ENCODE measurements at places on chromosomes 11 and 22. TPM values are rescaled to one million over a fixed set of nuclear protein-coding genes. Genes with fewer than 3 reads are reported as not detected.

Gene RCOR2
- total RNA-seq = 0.23 TPM

Gene CCDC157
- total RNA-seq = 2.6 TPM

Gene RBMXL2
- not detected for total RNA-seq

Gene ARSA
- total RNA-seq = 40.4 TPM

Gene FAM227A
- total RNA-seq = 1.4 TPM

Gene GAB4
- total RNA-seq = not detected

Gene SMIM35
- not detected for total RNA-seq

Gene C11orf16
- not detected for total RNA-seq

- no peak for DNase-seq
These were observed 51.0 kb upstream of the CSNK2A3 start for GRCh38 chr11:11403763-11404725.

DNA sequence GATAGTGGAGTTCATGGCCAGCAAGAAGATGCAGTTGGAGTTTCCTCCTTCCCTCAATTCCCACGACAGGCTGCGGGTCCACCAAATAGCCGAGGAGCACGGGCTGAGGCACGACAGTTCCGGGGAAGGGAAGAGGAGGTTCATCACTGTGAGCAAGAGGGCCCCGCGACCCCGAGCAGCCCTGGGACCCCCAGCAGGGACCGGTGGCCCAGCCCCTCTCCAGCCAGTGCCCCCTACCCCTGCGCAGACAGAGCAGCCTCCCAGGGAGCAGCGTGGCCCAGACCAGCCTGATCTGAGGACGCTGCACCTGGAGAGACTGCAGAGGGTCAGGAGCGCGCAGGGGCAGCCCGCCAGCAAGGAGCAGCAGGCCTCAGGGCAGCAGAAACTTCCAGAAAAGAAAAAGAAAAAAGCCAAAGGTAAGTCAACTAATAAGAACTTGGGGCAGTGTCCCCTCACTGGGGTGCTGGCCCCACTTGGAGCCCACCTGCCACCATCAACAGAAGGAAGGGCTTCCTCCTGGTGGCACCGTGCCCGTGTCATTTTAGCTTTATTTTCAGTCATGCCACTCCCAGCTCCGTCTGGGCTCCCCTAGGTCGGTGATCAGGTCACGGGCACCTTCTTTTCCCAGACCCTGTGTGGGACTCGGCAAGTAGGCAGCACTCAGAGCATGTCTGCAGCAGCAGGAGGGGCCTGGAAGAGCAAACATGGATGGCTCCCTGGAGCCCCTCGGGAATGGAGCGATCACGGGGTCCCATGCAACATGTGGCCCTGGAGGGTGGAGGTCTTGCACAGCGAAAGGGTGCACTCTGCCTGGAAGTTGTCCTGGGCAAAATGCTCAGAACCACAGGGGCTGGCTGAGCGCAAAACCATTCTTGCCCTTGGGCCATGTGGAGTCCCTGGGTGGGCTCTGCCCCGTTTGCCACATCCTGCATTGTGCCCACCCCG, 33.3 kb downstream of the IGHMBP2 start:
- DNase-seq = no peak

DNA sequence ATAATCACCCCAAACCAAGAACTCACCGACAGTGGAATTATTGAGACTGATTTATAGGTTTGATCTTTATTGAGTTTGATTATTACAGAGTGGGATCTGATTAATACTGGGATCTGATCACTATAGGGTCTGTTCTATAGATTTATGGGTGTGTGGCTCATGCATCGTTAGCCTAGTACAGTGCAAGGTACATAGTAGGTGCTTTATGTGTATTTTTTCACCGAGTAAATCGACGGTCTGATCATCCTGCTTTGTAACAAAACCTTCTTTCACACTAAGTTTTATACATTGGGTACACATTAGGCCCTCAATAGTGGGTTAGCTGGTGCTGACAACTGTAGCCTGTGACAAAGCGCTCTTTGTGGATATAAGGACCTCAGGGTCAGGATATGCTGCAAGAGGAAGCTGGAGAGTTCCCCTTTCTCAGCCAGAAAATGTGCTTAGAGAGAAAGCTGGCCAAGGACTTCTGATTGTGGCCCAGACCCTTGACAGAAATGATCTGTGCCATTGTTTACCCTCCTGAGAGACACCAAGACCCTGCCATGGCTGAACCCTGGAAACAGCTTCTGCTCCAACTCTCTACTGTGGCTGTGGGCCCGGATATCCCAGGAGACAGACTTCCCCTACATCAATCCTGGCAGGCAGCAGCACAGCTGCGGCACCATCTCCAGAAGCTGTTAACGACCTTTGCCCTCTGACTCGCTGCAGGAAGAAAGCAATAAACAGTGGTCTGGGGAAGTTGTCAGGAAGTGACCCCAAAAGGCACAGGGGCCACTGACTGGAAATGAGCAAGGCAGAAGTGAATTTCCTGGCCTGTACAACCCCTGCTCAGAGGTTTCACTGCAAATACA, 16.1 kb upstream of the TPP1 start:
- DNase-seq = peak; percentile 86

GRCh38 chr11:103584021-103584420, 452.4 kb upstream of the DDI1 start:
- DNase-seq = no peak

GRCh38 chr22:27298332-27298731, 503.2 kb downstream of the MN1 start:
- no peak for DNase-seq

DNA sequence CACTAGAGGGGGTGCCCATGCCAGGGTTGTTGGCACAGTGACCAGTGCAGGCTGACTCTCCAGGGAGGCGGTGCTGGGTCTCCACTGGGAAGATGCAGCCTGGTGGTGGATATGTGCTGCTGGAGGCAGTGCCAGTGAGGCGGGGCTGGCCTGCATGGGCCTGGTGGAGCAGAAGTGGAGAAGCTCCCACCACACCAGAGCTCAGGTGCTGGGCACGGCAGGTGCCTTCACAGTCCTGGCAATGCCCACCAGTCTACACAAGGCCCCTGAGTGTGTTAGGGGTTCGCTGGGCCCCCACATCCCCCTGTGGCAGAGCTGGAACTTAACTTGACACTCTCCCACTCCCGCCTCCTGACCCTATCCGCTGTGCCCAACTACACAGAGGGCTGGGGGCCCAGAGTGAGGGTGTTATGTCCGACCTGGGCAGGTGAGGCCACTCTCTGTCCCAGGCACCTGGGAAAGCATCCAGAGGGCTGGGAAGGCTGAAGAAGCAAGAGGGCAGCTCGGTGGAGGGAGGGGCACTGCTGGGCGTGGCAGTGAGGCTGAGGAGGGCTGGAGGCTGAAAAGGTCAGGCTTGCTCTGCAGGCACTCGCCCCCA, 102.4 kb upstream of the B3GAT1 start:
- no peak for DNase-seq

- DNase-seq = peak; percentile 48
These were observed 195.0 kb downstream of the KIF18A start for GRCh38 chr11:27912916-27913315.

DNA sequence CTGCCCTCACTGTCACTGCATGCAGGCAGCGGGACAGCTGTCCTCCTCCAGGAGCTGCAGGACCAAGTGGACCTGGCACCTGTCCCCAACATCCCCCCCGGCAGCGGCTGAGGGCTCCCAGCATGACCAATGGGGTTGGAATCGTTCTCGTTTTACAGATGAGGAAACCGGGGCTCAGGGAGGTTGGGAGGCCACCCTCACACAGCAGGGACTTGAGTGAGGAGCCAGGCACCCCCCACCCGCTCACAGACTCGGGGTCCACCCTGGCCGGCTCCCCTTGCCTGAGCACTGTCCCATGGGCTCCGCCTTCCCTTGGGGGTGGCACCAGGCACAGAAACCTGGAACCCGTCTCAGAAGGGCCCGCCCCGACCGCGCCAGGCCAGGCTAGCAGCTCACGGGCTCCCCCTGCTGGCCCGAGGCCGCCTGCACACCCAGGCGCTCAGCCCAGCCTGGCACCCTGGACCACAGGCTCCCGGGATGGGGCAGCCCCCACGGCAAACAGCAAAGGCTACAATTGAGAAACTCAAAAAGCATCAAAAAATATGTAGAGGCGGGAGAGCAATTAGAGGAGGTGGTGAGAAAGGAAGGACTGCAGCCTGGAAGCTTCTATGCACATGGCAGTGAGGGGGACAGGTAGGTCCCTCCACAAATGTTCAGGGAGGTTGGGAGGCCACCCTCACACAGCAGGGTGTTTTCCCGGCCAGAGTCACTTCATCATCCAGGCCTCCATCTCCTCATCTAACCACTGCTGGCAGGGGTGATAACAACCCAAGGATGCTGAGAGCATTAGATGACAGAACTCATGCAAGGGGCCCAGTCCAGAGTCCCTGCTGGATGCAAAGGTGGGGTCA, 12.8 kb downstream of the MACROD1 start:
- DNase-seq = peak; percentile 21

- peak; percentile 19 for DNase-seq
These were observed 7.9 kb downstream of the GRAP2 start for GRCh38 chr22:39908737-39909136.

- peak; percentile 69 for DNase-seq
These were observed at the start of gene MICALL1 for GRCh38 chr22:37905534-37906363. TSS of gene MICALL1 (plus strand) at chr22:37906297. CDS start at chr22:37906423, 126 bp downstream.

- no peak for DNase-seq
These were observed 155.1 kb upstream of the SOX6 start for GRCh38 chr11:16511116-16512114.

GRCh38 chr11:2084721-2085120, 54.5 kb downstream of the IGF2 start:
- no peak for DNase-seq

DNA sequence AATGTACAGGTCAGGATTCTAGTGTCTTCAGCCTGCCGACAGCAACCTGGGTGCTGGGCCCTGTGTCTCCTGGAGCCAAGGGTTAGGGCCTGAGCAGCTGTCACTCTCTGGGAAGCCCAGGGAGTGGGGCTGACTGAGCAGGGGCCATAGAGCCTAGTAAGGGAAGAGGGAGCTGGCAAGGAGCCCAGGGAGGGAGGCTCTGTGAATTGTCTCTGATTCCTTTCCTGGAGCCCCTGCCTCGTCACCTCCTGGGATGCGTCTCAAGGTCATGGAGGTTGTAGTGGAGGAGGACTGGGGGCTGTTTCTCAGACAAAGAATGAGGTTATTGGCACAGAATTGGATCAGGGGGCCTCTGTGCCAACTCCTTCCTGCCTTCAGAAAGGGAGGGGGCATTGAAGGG, 11.8 kb downstream of the SOX10 start:
- DNase-seq = no peak

DNA sequence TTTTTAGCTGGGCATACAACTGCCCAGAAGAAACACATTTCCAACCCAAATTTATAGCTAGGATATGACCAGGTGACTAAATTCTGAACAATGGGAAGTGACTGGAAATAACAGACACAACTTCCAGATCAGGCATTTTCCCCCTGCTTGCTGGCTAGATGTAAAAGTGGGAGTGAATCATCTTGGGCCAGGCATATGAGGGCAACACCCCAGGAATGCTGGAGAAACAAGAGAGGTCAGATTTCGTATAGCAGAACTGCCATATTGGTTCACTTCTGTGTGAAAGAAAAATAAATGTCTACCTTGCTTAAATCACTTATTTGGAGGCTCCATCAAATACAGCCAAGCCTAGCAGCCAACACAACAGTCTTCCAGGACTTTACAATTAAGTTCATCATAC, 7.4 kb downstream of the ATL3 start:
- peak; percentile 80 for DNase-seq

- no peak for DNase-seq
These were observed 64.9 kb upstream of the PAX6 start for GRCh38 chr11:31875866-31876560.

DNA sequence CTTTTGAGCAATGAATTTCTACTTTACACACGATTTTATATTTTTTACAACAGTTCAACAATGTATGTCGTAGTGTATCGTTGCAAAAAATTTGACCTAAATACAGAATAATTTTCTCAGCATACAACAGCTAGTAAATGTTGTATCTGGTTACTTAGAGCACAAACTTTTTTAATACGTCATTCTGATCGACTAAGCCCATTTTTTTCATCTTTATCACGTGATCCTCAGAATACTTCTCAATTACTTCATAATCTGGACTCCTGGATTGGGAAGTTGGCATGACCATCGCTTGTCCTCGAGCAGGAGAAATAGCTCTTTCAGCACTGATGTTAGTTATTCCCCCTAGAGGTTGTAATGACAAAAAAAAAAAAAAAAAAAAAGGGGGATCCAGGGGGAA, 16.6 kb downstream of the OR51L1 start:
- no peak for DNase-seq

DNA sequence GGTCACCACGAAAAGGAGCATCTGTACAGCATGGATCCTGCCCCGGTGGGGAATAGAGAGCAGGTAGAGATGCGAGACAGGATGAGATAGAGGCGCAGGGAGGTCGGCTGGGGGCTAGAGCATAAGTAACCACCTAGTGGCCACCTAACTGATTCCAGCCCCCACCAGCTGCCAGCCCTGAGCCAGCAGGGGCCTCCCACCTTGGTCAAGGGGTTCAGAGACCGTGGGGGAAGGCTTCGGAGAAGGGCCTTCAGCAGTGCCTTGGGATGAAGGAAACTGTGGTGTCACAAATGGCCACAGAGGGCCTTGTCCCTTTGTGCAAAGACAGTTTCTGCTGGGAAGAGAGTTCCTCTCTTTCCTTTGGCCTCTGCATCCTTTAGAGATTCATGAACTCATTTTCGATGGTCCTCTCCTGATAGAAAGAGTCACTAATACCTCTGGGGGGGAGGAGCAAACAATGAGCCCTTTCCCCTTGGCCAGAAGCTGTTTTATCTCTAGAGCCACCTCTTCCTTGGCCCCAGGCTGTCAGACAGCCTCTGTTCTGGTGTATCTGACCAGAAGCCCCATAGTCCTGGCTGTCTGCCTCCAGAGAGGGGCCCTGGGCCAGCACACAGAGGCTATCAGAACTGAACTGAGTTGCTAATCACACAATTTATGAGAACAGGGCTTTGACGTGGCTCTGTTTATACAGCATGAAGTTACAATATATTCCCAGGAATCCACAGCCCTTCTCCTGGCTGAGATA, 146.0 kb downstream of the PARVA start:
- DNase-seq = no peak
